AG20443 (cell line): ENCODE measurements at places on chromosomes 11 and 22.

DNA sequence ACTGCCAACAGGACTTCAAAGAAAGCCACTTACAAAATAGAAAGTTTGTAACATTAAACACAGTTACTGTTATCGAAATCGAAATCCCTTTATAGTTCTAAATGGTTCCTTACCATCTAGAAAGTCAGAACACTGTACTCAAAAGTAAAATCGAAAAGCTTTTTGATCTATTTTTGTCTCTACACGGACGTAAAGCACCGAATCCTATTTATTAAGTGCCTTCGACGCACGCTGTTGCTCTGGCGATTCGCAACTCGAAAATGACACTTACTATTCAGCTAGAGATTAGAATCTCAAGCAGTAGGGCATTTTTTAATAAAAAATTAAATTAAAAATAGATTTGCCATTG lies 78.3 kb downstream of the LARGE1 start:
- no peak for DNase-seq

- DNase-seq = peak; percentile 98
Measured at GRCh38 chr11:69008737-69009440, 4.2 kb downstream of the MRGPRF start.

DNA sequence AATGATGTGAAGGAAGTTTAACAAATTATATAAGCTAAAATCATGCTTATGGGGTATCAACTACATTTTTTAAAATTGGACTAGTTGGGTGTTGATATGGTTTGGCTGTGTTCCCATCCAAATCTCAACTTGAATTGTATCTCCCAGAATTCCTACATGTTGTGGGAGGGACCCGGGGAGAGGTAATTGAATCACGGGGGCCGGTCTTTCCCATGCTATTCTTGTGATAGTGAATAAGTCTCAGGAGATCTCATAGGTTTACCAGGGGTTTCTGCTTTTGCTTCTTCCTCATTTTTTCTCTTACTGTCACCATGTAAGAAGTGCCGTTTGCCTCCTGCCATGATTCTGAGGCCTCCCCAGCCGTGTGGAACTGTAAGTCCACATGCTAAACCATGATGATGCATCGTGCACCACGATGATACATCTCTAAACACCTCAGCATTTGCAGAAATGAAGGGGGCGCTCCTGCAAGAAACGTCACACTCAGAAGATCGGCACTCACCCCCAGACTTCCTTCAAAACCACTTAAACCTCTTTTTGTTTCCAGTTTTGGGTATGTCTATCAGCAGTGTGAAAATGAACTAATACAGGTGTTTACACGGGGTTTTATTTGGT lies 340.0 kb downstream of the SHANK2 start:
- DNase-seq = no peak

DNA sequence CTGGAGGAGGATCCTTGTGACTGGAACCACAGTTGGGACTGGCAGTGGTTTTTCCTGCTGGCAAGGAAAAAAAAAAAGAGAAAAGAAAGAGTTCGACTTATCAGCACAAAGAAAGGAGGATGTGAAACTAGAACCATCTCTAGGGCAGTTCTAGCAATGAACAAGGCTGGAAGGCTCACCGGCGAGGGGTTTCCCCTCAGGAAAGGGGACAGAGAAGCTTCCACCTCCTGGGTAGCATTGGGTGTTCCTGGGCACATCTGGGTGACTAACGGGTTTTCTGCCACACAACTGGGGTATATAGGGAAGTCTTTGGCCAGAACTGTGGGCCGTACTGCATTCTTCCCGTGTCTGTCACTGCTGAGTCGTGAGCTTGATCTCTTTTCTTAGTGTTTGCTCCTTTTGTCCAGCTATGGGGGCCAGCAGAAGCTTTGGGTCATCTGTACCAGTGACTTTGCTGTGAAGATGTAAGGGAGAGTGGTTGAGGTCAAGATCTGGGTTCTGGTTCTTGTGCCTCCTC lies 109.4 kb upstream of the OR4B1 start:
- DNase-seq = peak; percentile 62

DNA sequence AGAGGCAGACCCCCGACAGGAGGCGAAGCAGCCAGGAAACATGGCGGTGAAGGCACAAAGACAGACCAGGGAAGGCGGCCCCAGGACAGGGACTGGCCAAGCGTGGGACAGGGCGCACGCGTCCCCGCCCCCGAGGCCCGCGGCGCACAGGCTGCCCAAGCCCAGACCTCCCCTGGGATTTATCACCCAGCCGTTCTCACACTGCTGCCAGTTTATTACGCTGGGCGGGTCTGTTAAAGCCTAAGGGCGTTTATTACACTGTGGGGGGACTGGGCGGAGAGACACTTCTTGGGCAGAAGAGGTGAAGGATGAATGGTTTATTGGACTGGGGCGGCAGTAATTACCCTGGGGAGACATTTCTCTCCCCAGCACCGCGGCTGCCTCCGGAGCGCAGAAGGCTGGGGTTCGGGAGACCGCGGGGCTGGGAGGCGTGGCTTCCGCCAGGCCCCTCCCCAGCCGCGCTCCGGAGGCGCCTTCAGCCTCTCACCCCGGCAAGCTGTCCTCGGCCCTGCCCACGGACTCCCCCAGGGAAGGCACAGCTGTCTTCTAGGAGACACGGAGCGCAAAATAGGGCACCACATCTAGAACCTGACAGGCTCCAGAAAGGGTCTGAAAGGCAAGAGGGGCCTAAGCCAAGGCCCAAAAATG lies 47.1 kb downstream of the SLC22A12 start:
- no peak for DNase-seq

DNA sequence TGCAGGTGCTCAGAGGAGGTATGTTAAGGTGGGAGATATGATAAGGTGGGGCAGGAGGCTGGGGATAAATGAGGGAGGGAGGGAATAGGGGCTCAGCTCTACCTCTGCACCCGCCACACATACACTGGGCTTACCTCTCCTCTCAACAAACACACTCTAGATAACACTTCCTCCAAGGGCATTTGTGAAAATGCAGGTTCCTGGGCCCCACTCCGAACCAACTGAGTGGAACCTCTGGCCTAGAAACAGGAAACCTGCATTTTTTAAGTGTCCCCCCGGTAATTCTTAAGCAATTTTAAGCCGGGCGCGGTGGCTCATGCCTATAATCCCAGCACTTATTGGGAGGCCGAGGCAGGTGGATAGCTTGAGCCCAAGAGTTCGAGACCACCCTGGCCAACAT lies 46.5 kb upstream of the CD5 start:
- no peak for DNase-seq

DNA sequence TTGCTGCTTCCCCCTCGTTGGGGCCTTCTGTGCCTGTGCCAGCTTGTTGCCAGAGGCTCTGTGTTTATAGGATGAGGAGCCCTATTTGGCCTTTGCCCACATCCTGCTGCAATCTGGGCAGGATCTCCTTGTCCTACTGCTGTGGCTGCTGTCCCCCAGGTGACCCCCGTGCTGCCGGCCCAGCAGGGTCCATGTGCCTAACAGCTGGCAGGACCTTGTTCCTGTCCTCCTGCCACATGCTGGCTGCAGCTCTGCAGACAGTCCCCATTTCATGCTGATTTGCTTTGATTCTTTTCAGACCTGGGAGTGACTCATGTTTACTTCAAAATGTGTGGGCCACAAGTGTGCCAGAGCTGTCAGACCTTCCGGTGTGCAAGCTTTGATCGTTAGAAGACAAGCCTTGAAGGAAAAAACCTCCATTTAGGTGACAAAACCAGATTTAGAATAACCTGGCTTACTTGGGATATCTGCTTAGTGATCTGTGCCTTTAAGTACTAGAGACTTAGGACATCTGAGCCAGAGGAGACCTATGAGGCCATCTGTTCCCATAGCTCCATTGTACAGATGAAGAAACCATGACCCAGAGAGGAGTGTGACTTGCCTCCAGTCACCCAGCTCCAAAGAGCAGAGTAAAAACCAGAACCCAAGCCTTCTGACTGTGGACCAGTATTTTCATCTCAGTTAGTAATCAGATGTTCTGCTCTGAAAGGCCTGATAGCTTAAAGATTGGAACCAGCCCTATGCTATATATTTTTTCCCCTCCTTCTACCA lies 11.1 kb downstream of the NAV2 start:
- DNase-seq = peak; percentile 32

DNA sequence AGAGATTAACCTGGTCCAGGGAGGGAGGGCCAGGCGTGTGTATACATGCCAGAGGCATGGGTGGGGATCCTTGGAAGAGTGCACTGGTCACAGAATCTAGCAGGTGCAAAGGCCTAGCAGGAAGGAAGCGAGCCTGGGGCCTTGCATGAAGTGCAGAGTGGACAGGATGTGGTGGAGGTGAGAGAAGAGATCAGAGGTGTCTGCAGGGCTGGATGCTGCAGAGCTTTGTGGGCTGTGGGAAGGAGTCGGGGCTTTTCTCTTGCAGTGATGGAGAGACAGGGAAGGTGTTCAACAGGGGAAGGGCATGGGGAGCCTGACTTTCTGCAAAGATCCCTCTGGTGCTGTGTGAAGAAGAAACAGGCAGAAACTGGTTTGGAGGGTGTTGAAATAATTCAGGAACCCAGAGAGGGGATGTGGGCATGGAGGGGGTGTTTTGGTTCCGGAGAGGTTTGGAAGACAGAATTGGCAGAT lies 2.5 kb upstream of the TPST2 start:
- DNase-seq = no peak

DNA sequence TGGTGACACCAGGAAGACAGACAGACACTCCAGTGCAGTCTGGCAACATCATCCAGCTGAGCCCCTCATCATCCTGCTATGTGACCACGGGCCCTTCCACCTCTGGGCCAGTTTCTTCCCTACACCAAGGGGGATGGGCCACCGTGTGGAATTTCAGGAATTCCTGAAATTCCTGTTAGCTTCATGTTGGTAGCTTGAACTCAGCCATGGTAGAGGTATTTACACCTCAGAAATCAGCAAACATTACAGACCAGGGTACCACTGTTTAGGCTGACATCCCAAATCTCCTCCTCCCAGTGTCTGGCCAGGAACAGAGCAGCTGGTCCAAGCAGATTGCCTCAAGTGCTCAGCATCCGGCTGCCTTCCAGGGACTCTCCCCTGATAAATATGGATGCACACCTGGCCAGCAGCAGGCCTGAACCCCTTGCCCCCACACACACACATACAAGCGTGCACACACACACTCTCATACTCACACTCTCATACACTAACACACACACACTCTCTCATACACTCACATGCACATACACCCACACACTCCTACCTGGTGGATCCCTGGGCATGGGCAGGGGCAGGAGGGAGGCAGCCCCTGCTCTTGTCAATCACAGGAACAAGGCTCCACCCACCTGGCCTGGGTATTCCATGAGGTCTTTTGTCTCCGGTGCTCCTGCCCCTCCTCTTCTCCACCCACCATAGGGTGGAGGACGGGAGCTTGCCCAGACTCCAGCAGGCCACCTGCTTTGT lies 85.2 kb downstream of the BUD13 start:
- peak; percentile 10 for DNase-seq

- DNase-seq = no peak
Measured at GRCh38 chr11:73048446-73048845, 93.7 kb downstream of the FCHSD2 start.

- DNase-seq = peak; percentile 55
Measured at GRCh38 chr11:65912845-65913244, 6.0 kb downstream of the C11orf68 start.

DNA sequence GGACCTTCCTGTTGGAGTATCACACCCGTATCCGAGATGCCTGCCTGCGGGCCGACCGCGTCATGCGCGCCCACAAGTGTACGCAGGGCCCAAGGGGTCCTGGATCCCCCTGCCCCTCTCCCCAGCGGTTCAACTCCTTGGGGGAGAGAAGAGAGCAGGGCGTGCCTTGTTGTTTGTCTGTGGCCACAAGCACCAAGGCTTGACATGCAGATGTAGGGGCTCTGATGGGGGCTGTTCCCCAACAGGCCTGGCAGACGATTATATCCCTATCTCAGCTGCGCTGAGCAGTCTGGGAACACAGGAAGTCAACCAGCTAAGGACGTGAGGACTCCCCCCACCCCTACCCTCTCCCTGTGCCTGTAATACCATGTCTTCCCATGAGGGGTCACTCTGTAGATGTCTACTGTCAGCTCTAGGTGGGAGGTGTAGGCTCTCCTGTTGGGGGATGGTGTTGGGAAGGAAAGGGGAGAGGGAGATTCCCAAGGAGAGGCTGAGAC lies 6.8 kb downstream of the CFL1 start:
- peak; percentile 32 for DNase-seq

- DNase-seq = no peak
Measured at GRCh38 chr11:59218893-59219292, 6.2 kb upstream of the MPEG1 start.

DNA sequence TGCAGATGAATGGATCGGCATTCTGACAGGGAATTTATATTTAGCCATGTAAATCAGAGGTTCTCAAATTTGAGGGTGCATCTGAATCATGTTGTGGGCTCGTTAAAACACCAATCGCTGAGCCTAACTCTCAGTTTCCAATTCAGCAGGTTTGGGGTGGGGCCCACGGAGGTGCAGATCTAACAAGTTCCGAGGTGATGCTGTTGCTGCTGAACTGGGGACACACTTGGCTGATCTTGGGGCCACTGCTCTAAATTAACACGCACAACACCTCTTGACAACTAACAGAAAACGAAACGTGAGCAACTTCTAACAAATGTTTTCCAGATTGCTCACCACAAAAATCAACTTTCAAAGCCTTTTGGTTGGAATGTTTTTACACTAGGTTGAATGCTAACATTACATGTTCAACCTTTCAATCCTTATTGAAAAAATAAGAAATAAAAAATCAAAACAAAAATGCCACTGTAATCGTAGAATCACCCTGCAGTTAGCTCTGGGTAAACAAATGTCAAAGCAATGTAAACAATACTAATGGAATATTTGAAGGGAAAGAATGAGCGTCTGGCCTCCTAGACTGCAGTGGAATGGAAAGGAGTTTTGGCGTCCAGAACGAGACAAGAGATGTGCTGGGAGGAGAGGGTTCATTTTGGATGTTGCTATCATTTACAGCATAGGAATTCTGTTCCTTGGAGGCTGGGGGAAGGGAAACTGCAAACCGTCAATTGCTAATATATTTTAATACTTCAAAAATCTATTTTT lies 68.3 kb upstream of the SLC6A5 start:
- no peak for DNase-seq

GRCh38 chr11:75229466-75229865 lies 11.1 kb upstream of the TPBGL start:
- no peak for DNase-seq

- DNase-seq = no peak
Measured at GRCh38 chr11:2210366-2211112, 38.9 kb upstream of the TH start.

- no peak for DNase-seq
Measured at GRCh38 chr11:118051136-118051610, 25.7 kb upstream of the TMPRSS4 start.

DNA sequence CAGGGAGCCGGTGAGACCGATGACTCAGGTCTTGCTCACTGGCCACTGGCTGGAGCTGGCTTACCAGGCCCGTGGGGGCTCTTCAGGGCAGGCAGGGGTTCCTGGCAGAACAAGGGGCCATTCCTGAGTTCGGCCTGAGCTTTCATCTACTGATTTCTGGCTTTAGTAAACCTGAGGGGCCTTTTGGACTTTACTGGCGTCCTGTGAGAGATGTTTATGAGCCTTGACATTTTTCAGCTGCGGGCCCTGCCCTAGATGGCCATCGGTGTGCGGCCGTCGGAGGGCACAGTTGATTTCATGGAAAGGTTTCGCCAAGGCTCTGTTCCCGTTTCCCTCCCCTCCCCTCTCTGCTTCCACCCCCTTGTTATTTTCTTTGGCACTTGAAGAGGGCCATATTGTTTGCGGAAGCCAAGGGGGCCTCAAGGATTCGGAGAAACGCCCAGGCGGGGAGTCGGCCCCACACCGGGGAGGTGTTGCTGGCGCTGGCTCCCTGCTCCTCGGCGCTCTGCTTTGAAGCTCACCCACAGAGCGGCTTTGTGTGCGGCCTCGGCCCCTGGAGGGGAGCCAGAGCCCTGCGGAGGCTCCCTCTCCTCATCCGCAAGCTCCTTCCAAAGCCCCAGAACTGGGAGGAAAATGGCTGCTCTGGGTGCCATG lies 17.7 kb downstream of the ELF5 start:
- no peak for DNase-seq

- DNase-seq = no peak
Measured at GRCh38 chr11:65727865-65728264, 7.3 kb upstream of the RNASEH2C start.
